ENCODE measurements at places on chromosomes 7 and 10. TPM values are rescaled to one million over a fixed set of nuclear protein-coding genes. Genes with fewer than 3 reads are reported as not detected.
A peak's percentile ranks its signal among the peaks of the same experiment; 100 is the strongest.

- DNase-seq = no peak
These were observed 200.5 kb upstream of the POT1 start for GRCh38 chr7:125130173-125130572.

DNA sequence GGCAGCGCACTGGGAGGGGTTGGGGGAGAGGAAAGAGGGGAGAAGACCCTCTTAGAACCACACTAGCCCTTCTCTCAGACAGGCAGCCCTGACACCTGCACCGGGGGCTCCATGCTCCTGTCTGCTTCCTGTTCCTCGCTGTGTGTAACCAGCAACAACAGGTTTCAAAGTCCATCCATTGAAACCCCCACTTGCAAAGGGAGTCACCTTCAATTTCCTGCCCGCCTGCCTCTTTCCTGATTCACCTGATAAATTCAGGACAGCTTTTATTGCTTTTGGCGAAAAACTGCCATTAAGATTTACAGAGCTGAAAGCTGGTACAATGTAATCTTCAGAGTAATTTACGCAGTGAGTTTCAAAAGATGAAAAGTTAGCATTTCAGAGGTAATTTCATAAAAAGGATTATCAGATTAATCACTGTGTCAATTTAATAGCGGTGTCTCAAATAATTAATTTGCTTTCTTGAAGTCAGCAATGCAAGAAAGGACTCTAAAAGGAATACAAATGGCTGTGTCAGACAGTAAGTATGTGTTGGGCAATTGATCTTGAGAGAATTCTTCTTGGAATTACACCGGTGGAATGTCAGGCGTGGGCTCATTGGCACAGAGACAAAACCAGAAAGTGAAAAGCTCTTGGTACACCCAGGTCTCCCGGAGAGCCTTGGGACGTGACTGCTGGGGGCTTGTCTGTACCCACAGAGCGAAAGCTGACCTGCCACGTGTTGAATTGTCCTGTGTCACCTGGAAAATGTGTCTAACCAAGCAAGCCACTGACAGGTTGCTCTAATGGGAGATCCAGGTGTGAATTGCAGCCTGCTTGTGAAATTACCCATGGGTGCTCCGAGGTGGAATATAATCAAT lies 60.7 kb downstream of the TMEM209 start:
- peak; percentile 29 for DNase-seq

The HABP2 gene
- not detected for total RNA-seq

DNA sequence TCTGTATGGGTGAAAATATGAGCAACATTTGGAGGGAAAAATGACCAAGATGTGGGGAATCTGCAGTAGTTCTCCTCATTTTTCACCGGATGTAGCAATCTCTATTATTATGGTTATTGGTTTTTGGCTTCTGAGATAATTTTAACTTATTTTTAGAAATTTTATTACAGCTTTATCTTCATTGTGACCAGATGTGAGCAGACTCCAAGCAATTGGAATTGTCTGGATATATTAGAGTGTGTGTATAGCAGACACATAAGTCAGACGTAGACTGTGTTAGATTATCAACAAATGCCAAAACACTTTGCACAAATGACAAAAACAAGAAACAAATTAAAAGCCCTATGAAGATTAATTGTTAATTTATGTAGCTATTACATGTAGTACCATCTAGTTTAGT lies 249.1 kb downstream of the DNAJB9 start:
- DNase-seq = no peak

- DNase-seq = no peak
These were observed 109.7 kb downstream of the C1GALT1 start for GRCh38 chr7:7292085-7292484.

DNA sequence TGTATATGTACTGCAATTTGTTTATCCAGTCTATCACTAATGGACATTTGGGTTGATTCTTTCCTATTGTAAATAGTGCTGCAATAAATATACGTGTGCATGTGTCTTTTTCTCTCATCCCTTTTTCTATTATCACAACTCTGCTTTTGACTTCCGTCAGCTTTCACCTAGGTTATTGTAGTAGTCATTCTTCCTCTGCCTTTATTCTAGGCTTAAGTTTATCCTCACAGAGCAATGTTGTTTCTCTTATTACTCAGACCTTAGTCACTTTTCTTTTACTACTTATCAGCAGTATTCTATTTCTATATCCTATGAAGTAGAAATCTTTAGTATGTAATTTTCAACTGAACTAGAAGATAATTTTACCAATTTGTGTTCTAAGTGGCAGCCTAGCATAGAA lies 175.3 kb upstream of the SEMA3E start:
- DNase-seq = peak; percentile 57

The HACD1 gene
- total RNA-seq = 30.3 TPM

The CALCR gene
- not detected for total RNA-seq

GRCh38 chr7:120987280-120987679 lies 1.2 kb upstream of the CPED1 start:
- DNase-seq = no peak

GRCh38 chr7:8129318-8129659 lies 132.7 kb downstream of the ICA1 start:
- DNase-seq = no peak

DNA sequence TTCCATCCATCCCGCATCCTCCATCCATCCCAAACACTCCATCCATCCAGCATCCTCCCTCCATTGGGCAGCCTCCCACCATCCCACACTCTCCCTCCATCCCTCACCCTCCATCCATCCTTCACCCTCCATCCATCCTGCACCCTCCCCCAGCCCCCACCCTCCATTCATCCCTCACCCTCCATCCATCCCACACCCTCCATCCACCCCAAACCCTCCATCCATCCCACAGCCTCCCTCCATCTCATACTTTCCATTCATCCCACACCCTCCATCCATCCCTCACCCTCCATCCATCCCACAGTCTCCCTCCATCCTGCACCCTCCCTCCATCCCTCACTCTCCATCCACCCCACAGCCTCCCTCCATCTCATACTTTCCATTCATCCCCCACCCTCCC lies 60.4 kb downstream of the FOXI2 start:
- no peak for DNase-seq

DNA sequence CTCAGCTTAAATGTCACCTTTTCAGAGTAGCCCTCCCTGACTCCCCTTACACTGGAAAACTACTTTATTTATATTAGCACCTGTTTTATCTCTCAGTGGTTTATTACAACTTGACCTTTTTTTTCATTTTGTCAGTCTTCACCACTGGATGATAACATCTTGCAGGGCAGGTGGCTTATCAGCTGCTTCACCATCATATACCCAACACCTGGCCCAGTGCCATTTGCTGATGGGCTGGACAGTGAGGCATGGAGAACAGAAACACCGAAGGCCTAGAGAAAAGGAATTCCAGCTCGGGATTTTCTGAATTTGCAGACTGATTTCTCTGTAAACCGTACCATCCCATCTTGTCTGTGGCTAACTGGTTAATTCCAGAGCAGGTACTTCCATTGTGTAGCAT lies 48.5 kb downstream of the SORCS3 start:
- no peak for DNase-seq

DNA sequence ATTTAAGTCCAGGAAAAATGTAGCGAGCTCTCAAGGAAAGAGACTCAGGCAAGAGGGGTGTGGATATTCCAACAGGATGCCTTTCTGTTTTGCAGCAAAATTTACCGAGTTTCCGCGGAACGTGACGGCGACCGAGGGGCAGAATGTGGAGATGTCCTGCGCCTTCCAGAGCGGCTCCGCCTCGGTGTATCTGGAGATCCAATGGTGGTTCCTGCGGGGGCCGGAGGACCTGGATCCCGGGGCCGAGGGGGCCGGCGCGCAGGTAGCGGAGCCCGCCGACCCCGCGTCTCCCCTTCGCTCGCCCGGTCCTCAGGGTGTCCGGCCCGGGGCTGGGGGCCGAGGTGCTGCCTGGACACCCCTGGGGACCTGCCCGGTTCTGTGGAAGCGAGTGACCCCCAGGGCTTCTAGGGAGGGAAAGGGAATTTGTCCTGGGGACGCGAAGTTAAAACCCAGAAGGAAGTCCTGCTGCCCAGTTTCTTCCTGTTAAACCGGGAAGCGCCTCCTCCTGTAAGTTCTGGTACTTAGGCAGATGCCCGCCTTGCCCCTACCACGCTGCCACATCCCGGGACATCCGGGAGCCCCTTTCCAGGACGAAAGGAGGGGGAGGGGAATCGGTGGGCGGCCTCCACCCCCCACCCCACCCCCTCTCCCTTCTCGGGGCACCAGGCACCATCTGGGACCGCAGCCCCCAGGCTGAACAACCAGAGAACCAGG lies 2.5 kb downstream of the VSTM2A start:
- no peak for DNase-seq

The NPY4R gene
- not detected for total RNA-seq

GRCh38 chr7:26195867-26196657 lies 4.5 kb downstream of the HNRNPA2B1 start:
- no peak for DNase-seq

The NEBL gene
- 1.9 TPM for total RNA-seq

DNA sequence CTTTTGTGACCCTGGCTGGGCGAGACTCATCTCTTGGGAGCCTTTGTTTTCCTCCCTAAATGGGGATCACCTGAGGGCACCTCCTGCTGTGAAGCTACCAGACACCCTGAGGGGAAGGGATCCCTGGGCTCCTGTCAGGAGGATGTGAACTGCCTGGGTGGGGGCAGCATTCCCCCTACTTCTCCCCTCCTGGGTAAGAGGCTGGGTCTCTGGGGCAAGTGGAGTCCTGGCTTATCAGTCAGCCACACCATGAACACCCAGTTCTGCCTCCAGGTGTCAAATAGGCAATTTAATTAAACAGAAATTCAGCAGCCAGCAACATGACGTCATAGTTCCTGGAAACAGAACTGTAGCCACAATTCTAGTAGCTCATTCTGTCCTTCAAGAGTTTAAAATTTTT lies 97.7 kb upstream of the RET start:
- no peak for DNase-seq

DNA sequence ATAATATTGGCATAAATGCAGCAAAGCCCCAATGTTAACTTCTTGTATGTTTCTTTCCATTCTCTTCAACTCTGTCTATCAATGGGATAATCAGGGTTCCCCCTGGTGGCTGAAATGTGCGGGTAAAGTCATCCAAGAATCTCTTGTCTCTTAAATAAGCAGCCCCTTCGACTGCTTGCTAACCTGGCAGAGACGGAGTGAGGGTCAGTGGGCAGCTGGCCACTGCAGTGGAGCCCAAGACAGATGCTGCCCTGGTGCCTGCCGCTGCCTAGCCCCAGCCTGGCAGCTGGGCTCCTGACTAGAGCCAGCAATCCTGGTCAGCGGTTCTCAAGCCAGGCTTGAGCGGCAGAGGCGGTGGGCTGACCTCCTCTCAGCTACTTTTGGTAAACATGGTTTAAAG lies 248.9 kb downstream of the COBL start:
- peak; percentile 42 for DNase-seq

The MARVELD1 gene
- total RNA-seq = 35.5 TPM

- DNase-seq = peak; percentile 36
These were observed 327.6 kb downstream of the TNS3 start for GRCh38 chr7:47254081-47254977.

- no peak for DNase-seq
These were observed 65.4 kb upstream of the APBB1IP start for GRCh38 chr10:26372513-26373354.

DNA sequence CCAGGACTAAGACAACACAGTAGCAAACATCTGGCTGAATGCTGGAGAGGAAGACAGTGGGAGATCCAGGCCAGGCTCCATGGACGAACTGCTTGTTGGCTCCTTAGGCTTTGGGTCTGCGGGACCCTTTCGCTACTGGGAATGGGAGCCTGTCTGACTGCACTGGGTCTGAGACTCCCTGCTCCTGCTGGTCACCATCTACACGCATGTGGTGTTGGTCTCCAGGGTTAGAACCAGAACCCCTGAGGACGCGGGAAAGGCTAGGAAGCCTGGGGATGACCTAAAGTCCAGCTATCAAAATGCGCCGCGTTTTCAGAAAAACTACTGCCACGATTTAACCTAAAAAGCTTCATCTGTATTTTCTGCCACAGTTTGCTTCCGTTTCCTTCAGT lies 817 bp upstream of the DNAJB6 start:
- no peak for DNase-seq

The TECPR1 gene
- total RNA-seq = 20.0 TPM

GRCh38 chr7:92246360-92247101 lies 757 bp downstream of the ANKIB1 start:
- DNase-seq = peak; percentile 37

GRCh38 chr10:78952686-78953085 lies 116.1 kb upstream of the ZMIZ1 start:
- no peak for DNase-seq

DNA sequence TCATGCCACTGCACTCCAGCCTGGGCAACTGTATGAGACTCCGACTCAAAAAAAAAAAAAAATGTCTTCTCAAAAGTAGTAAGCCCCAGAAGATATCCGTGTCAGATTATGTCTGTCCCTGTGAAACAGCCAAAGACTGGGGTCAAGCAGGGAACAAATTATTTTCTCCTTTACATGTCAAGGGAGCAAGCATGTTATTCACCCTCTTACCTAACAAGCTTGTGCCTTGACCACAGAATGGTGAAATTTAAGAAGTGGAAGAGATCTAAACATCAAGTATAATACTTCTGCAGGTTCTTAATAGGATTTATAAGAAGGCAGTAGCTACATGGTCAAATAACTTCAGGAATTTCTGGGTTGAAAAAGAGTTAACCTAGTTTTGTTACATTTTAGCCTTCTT lies 187.9 kb downstream of the ZNF365 start:
- DNase-seq = no peak

DNA sequence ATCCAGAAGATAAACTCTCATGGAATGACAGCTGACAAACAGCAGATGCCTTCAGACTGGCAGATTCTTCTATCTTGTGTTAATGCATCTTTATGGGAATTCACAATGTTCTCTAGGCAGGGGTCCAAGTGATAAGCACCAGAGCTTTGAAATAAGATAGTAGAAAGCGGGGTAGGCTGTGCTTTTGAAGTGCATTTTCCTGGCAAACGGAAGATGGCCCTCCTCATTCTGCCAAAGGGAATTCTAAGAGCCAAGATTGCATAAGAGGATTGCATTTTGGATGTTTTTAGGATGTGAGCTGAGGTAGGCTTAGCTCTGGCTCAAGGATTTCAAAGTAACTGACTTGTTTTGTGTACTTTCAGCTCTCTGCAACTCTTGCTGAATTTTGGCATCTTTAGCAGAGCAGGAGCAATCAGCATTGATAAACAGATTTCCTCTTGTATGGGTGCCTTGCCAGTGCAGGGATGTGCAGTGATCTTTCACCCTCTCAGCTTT lies 298.5 kb upstream of the KLF6 start:
- DNase-seq = no peak

The ADAM22 gene
- not detected for total RNA-seq

The PRSS2 gene
- not detected for total RNA-seq

- DNase-seq = no peak
These were observed 172.3 kb downstream of the ADAM12 start for GRCh38 chr10:126215746-126216631.

The ZNF239 gene
- 1.3 TPM for total RNA-seq
